ENCODE measurements at places on chromosomes 5 and 9.

DNA sequence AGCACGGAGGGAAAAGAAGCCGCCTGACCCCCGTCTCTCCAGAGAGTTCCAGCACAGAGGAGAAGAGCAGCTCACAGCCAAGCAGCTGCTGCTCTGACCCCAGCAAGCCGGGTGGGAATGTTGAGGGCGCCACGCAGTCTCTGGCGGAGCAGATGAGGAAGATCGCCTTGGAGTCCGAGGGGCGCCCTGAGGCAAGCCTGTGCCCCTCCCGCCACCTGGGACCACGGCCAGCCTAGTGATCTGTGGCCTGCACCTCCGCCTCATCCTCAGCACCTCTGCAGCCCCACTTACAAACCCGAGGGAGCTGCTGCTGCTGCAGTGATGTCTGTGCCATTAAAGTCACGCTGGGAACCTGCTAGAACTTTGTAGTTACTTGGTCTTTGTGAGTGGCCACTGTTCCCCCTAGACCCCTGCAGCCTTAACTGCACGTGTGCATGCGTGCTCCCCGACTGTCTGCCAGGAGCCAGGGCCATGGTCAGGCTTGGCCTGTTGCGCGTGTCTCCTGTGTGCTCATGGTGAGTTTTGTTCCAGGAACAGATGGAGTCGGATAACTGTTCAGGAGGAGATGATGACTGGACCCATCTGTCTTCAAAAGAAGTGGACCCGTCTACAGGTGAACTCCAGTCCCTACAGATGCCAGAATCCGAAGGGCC is 12.5 kb downstream of the SQSTM1 start:
- DNase-seq: no peak

GRCh38 chr5:2658447-2658846 is 93.0 kb downstream of the IRX2 start:
- DNase-seq: no peak

GRCh38 chr9:118209343-118209742 is 505.1 kb downstream of the TLR4 start:
- no peak for DNase-seq

GRCh38 chr5:39175273-39175955 is 43.9 kb downstream of the FYB1 start:
- DNase-seq: peak; percentile 40

DNA sequence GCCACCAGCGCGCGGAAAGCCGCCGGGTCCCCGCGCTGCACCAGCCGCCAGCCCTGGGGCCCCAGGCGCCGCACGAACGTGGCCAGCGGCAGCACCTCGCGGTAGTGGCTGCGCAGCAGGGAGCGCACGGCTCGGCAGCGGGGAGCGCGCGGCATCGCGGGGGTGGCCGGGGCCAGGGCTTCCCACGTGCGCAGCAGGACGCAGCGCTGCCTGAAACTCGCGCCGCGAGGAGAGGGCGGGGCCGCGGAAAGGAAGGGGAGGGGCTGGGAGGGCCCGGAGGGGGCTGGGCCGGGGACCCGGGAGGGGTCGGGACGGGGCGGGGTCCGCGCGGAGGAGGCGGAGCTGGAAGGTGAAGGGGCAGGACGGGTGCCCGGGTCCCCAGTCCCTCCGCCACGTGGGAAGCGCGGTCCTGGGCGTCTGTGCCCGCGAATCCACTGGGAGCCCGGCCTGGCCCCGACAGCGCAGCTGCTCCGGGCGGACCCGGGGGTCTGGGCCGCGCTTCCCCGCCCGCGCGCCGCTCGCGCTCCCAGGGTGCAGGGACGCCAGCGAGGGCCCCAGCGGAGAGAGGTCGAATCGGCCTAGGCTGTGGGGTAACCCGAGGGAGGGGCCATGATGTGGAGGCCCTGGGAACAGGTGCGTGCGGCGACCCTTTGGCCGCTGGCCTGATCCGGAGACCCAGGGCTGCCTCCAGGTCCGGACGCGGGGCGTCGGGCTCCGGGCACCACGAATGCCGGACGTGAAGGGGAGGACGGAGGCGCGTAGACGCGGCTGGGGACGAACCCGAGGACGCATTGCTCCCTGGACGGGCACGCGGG is at the start of gene TERT:
TERT (minus strand) TSS at position 234 of the 815 bp plus-strand sequence; CDS start at position 155, 79 bp downstream.
- peak; percentile 90 for DNase-seq

DNA sequence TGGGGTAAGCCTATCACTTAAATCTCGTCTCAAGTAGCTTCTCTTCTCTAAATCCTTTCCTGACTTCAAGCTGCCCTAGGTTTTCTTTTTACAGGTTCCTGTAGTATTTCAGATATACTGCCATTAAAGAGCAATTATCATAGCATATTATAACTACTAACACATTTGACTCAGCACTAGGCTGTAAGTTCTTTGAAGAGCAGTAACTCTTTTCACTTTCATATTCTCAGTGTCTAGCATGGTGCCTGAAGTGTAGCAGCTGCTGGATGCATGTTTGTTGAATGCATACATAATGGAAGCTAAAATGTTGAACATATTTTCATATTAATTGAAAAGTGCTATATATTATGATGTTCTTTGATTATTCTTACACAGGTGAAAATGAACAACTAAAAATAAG is 22.5 kb downstream of the CCDC152 start:
- no peak for DNase-seq

DNA sequence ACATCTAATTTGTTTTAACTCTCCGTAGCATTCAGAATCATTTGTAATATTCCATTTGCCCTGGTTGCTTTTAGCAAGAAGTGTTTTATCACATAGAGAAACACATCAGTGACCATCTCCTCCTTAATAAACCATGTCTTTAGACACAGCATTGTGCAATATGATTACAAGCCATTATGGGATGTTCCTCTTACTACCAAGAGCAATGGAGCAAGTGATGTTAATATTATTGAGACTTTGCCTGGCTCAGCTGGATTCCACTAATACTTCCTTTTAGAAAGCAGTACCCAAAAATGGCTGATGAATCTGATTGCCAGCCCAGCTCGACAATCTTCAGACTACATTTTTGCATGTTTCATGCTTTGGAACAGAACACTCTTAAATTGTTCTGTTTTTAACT is 364.2 kb downstream of the OSTF1 start:
- DNase-seq: no peak

- DNase-seq: no peak
Observed at GRCh38 chr5:102961671-102962070, 158.3 kb downstream of the GIN1 start.

DNA sequence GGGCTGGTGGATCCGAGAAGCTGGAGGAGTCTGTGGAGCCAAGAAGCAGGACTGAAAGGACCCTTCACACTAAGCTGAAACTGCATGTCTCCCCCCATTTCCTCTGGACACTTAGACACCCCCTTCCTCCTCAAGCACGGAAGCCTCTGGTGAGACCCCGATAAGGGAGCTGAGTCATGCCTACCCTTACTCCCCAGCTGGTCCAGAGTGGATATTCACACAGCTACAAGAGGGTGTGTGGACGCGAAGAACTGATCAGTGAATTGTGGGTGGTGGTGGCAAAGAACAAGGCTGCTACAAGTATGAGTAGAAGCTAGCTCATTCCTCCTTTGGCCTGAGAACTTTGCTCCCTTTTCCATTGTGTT is 4.3 kb downstream of the TLN1 start:
- no peak for DNase-seq
